CD4-positive, CD25-positive, alpha-beta regulatory T cell (primary cell): ENCODE measurements at places on chromosomes 3 and 15.

- DNase-seq: no peak
Observed at GRCh38 chr3:105399062-105399461, 32.4 kb downstream of the ALCAM start.

- no peak for DNase-seq
Observed at GRCh38 chr15:73787621-73788020, 34.5 kb upstream of the INSYN1 start.

DNA sequence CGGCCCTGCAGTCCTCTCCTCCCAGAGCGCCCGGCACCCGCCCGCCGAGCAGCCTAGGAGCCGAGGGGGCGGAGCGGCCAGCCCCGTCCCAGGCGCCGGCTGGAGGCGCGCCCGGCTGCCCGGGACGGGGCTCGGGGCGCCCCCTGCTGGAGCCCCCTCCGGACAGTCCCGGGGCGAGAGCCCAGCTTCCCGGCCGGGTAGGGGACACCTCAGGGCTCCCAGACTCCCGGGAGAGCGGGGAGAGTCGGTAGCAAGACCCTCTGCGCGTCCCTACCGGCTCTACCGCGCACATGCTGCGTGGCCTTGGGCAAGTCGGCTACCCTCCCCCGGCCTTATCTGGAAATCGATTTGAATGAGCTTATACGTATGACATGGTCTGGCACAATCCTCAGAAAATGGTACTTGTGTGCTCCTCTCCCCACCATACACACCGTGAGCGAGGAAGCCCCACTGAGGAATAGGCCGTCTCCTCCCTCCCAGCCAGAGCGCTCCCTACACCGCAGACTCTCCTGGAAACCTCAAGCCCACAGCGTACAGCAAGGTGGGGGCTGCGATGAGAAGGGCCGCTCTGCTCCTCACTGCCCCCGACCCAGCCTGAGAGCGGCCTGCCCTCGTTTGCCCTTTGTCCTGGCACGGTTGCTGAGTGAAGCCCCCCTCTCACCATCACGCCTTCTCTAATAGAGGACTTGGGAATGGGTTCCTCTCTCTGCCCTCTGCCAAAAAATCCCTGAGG is at the start of gene DAPK2:
DAPK2 (minus strand) TSS at position 65 of the 733 bp plus-strand sequence. CDS start 6,224 bp downstream, outside the sequence.
- peak; percentile 55 for DNase-seq

- peak; percentile 77 for DNase-seq
Observed at GRCh38 chr3:129121016-129121791, 400 bp downstream of the RAB43 start.

- DNase-seq: no peak
Observed at GRCh38 chr3:179921500-179921899, 115.2 kb downstream of the PEX5L start.

GRCh38 chr3:186909078-186909853 is 21.1 kb upstream of the ST6GAL1 start:
- peak; percentile 83 for DNase-seq

GRCh38 chr15:61038387-61038786 is 190.7 kb downstream of the RORA start:
- DNase-seq: no peak

GRCh38 chr3:6168256-6168655 is 692.7 kb upstream of the GRM7 start:
- DNase-seq: no peak

GRCh38 chr3:79286882-79287281 is 480.9 kb downstream of the ROBO1 start:
- DNase-seq: no peak

DNA sequence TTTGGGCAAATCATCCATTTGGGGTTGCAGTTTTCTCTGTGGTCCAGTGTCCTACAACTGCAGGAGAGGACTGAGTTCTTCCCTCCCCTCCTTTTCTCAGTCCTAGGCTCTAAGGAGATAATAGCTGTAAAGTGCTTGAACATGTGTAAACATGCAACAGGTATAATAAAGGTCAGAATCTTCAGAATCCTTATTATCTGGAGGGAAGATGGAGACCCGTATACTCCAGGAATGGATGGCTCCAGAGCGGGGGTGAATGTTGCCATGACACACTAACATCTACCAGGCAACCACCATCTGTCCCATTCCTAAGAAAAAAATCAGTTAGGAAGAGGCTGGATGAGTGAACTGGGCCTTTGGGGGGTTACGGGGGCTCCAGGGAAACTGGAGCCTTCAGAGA is 39.7 kb upstream of the GLCE start:
- no peak for DNase-seq
